ENCODE measurements at places on chromosomes 11 and 22.

DNA sequence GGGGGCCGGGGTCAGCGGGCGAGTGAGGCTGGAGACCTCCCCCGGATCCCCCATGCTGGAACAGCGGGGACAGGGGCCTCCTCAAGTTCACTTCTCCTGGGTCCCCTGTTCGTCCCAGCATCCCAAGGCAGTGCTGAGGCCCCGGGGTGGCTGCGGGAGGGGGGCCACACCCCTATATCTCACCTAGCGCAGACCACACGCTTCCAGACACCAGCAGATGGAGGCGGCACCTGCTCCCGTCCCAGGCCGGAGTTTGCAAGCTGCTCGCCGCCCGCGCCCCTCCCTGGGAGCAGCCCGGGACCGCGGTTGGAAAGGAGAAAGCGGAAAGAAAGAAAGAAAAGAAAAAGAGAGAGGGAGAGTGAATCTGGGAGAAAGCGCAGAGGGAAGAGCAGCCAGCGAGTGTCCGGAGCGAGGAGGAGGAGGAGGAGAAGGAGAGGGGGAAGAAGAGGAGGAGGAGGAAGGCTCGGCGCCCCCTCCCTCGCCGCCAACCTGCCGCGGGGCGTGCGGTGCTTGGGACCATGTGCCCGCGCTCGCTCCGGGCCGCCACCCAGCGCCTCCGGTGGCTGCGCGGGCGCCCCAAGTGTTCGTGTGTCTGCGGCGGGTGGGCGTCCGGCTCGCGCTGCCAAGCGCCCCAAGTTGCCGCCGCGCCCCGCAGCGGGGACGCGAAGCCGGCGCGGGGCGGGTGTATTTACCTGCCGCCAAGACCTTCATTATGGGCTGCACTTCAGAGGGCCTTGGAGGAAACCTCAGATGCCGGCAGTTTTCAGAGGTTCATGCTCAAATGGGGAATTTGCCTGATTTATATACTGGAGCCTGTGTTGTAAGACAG is at the start of gene LIF:
LIF (minus strand) TSS at position 775 of the 829 bp plus-strand sequence; CDS start at position 711, 64 bp downstream.
- DNase-seq, result no peak

DNA sequence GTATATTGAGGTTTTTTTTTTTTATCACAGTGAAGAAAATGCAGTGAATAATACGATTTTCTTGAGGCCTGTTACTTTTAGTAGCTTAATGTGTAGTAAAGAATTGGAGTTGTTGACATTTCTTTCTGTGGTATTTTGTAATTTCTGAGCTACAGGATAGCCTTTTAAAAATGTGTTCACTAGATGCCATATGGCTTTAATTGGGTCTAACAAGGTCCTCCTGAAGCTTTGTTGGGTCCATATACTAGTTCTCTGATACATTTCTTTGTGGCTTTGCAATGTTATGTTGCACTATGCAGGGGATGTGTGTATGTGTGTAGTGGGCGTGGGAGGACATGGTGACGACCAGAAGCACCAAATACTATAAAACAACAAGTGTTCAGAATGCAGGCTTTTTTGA is 25.1 kb downstream of the FBXO7 start:
- no peak for DNase-seq

DNA sequence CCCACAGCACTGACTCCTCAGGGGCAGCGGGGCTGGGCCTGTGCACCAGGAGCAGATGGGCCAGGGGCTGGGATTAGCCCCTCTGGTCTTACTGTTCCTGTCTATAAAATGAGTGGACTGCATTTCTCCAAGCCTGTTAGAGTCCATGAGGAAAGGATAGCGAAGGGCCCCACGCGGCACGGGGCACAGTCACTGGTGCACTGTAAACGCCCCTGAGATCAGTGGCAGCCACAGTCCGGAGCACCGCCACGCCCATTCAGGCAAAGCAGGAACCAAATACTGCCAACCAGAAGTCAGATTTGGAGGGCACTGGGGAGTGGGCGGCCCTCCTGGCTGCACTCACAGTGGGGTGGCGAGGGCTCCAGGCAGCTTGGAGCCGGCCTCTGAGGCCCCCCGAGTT is 387.5 kb downstream of the TBC1D22A start:
- no peak for DNase-seq

- DNase-seq, result no peak
These were observed 565.1 kb upstream of the CCDC179 start for GRCh38 chr11:23425381-23425780.

DNA sequence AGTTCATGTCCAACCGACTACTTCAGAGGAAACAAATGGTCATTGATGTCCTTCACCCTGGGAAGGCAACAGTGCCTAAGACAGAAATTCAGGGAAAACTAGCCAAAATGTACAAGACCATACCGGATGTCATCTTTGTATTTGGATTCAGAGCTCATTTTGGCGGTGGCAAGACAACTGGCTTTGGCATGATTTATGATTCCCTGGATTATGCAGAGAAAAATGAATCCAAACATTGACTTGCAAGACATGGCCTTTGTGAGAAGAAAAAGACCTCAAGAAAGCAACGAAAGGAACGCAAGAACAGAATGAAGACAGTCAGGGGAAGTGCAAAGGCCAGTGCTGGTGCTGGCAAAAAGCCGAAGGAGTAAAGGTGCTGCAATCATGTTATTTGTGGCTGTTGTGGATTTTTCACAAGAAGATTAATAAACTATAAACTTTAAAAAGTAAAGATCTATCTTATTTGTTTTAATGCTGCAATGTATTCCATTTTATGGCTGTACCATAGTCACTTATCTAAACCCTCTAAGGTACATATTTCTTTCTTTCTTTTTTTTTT is 20.1 kb upstream of the HIPK3 start:
- no peak for DNase-seq

DNA sequence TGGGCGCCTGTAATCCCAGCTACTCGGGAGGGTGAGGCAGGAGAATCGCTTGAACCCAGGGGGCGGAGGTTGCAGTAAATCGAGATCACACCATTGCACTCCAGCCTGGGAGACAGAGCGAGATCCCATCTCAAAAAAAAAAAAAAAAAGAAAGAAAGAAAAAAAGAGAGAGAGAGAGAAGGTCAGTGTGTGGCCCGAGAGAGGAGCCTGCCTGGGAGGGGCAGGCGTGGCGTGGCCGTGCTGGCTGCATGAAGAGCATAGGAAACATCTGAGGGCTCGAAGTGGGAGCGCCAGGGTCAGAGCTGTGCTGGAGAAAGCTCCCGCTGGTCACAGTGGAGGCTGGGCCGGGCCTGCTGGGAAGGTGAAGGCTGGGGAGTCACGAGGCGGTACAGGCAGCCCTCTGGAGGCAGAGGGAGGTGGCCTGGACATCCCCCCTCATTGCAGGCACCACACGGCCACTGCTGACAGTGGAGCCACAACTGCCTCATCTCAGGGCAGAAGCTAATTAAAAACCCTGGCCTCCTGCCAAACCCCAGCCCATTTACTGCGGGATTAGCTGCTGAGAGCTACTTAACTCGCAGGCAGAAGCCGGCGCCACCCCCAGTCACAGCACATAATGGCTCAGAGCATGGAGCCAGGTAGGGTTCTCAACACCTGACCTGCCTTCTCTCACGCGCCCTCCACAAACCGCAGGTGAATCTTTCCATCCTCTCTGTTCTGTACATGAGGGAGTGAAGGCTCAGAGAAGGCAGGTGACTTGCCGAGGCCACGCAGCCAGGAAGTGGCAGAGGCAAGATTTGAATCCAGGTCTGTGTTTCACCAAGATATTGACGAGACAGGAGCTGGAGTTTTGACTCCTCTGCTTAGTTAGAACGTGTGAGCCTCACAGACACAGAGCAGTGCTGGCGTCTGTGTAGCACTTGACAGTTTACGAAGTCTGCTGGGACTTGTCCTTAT is 32.6 kb downstream of the NFAM1 start:
- DNase-seq, result no peak

DNA sequence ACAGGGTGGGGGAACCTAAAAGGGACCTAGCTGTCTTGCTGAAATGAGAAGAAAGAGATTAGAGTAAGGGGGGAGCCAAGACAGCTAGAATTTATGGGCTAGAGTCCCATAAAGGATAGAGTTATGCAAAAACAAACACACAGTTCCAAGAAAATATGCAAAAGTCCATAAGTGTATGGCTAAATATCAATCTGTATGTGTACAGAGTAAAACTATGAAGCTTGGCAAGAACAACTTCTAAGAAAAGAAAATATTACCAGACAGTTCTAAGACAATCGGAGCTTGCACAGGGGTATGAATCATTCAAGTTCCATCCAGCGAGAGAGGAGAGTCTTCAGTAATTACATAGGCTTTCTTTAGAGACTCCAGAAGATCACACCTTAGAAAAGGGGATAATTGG is 41.8 kb downstream of the GDPD4 start:
- no peak for DNase-seq

DNA sequence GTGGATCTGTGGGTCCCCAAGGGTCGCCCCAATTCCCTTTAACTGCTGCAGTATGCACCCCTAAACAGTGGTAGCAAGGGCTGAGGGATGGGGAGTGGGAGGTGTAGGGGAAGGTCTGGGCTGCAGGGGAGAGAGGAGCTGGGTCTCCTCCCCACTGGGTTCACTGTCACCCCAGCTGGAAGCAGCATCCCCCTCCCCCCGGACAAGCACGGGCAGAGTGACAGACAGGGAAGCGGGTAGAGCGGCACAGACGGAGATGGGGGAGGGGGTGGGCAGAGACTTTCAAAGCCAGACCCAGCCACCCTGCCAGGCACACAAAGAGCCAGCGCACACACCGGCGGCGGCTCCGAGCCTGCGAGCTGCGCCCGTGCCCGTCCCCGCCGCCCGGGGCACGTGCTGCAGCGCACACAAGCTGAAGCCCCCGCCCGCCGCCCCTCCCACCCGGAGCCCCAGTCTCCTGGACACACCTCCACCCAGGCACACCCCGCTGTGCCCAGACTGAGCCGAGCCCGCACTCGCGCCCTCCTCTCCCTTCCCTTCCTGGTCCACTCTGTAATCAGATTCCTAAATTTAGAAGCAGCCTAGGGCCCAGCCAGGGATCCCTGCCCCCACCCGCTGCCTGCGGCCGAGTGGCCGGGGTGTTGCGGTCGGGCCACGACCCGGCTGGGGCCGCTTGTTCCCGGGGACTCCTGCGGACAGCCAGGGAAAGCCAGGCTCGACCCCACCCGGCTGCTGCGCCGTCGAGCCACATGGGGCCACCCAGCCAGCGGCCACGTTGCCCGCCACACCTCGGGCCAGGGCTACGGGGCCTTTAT is 935 bp upstream of the RCOR2 start:
- DNase-seq, result no peak

- DNase-seq, result no peak
These were observed 13.6 kb upstream of the TTLL12 start for GRCh38 chr22:43200555-43200954.

DNA sequence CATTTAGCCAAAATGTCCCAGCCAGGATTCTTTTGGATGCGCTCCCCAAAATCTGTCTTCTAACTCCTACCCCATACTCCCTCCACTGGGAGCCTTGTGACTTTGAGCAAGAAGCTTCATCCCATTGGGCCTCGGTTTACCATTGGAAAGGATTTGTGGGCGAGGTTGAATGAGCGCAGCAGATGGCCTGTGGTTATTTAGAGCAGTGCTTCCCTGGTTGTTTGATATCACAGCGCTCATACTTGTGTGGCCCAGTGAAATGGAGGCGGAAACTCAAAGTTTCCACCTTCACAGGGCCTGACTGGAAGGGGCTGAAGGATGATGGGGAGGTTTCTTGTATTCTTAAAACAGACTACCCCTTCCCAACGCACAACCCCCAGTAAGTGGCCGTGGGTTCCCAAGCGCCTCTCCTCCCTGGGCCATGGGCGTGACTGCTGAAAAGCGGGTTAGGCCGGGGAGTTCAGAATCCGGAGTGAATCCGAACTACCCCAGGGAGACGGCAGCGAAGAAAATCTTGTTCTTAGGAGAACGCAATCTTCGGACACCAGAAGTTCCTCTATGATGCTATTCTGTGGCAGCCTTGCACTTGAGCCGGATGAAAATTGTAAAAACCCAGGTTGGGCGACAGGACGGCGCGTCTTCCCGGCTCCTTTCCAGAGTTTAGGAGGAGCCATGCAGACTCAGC is 1.2 kb upstream of the ATF4 start:
- no peak for DNase-seq

GRCh38 chr22:28883917-28884746 is 760 bp downstream of the ZNRF3 start:
- no peak for DNase-seq

DNA sequence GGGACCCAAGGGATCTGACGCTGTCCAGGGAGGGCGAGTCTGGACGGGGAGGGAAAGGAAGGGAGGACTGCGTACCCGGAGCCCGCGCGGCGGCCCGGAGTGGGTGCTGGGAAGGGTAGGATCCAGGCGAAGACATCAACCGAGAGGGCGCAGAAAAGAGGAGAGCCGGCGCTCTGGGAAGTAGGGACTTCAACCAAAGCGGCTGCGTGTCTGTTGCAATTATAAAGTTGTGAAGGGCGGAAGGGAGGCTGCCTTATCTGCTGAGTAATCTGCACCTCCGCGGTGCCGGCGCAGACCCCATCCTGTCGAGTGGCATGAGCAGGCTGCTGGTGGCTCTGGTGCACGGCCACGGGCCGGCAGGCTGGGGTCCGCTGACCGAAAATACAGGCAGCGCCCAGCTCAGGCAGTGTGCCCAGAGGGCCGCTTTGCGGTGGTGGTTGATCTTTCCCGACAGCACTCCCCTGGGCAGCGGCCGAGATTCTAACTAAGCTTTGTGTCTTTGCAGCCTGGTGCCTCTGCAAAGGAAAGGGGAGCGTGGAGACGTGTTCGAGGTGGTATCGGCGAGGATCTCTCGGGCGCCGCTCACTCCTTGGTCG is 978 bp downstream of the C11orf87 start:
- DNase-seq, result no peak

GRCh38 chr22:47690586-47690985 is 928.1 kb downstream of the TBC1D22A start:
- no peak for DNase-seq

GRCh38 chr11:61195719-61196118 is 7.6 kb upstream of the PGA3 start:
- DNase-seq, result no peak

DNA sequence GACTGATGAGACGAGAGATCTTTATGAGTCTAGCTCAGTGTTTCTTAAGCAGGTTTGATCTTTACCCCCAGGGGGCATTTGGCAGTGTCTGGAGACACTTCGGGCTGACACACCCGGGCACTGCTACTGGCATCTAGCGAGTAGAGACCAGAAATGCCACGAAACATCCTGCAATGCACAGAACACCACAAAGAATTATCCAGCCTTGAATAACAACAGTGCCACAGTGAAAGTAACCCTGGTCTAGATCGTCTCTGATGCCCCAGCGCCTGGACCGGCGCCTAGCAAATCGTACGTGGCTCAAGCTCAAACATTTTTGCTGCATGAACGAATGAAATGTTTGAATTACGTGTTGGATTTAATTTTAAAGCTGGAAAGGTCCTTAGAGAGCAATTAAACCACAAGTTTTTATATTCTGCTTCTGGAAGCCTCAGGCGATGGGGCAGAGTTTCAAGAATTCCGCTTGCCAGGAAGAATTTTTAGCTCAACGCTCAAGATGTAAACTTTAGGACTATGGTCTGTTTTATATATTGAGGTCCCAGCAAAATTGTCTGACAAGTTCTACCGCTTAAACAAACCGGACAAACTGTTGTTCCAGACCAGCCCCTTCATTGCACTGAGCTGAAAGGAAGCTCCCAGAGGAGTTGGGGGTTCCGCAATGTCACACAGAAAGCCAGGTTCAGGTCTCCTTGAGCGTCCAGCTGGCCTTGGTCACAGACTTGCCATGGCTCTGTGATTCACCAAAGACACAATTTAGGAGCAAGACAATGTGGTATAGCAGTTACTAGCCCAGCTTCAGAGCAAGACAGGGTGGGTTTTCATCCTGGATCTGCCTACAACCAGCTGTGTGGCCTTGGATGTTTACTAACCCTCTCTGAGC is 44.2 kb upstream of the SMTN start:
- no peak for DNase-seq

All from stimulated activated CD8-positive, alpha-beta memory T cell treated with anti-CD3 and anti-CD28 coated beads, Interleukin-4, amount 100 ng/mL, for 4 hours (primary cell).